Activated CD8-positive, alpha-beta memory T cell treated with anti-CD3 and anti-CD28 coated beads, Interleukin-2, amount 50 U/mL, for 48 hours (primary cell): ENCODE measurements at places on chromosomes 2 and 18.

DNA sequence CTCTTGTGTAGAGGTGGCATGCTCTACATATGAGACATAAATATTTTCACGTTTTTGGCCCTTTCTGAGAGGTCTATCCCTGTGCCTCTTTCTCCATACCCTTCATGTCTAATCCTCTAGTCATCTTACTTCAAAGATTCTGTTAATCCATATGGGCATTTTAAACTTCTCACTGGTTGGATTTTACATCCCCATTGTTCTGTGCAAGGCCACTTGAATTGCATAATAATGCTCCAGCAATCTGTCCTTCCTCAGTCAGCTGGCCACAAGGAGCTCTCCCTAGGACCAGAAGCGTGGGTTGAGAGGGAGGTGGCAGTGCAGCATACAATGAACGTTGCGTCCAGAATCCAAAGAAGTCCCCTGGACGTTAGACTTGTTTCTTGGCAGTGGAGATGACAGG is 58.2 kb downstream of the TDRD15 start:
- no peak for DNase-seq

- no peak for DNase-seq
Observed at GRCh38 chr2:103169861-103170260, 408.0 kb downstream of the TMEM182 start.

- no peak for DNase-seq
Observed at GRCh38 chr2:31664949-31665724, 84.4 kb upstream of the SRD5A2 start.

- no peak for DNase-seq
Observed at GRCh38 chr2:8576525-8577167, 105.2 kb upstream of the ID2 start.

GRCh38 chr2:201150454-201151020 is 32.4 kb upstream of the CASP10 start:
- no peak for DNase-seq

GRCh38 chr18:62767836-62768557 is 52.7 kb downstream of the PHLPP1 start:
- no peak for DNase-seq

GRCh38 chr2:65392609-65393008 is 39.8 kb downstream of the SPRED2 start:
- no peak for DNase-seq

- DNase-seq = no peak
Observed at GRCh38 chr2:20425371-20425881, 21.4 kb upstream of the RHOB start.
